Large intestine (tissue), 12 donors: ENCODE measurements at places on chromosomes 6 and 20. TPM values are rescaled to one million over a fixed set of nuclear protein-coding genes. Genes with fewer than 3 reads are reported as not detected.

The MLIP gene
- 0.66 TPM for polyA plus RNA-seq

DNA sequence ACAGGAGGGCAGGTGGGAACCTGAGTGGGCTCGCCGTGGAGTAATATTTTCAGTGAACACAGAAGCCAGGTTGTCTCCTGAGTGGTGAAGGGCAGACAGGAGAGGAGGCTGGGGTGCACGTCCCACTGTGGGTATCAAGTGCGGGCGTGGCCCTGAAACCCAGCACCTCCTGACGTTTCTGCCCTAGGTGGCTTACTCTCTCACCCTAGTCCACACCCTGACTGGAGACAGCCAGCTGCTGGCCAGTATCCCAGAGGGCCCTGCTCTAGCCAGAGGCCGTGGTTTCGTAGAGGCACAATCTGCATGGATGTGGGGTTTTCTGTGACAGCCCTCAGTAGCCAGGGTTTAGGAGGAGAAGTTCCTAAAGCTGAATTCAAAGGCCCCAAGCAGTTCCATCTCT is 86.7 kb downstream of the TRERF1 start:
- no peaks in the 10 kb centered on the region for H3K27me3 ChIP-seq
- H3K27ac ChIP-seq: no peak overlapping the region
- DNase-seq: no peak

DNA sequence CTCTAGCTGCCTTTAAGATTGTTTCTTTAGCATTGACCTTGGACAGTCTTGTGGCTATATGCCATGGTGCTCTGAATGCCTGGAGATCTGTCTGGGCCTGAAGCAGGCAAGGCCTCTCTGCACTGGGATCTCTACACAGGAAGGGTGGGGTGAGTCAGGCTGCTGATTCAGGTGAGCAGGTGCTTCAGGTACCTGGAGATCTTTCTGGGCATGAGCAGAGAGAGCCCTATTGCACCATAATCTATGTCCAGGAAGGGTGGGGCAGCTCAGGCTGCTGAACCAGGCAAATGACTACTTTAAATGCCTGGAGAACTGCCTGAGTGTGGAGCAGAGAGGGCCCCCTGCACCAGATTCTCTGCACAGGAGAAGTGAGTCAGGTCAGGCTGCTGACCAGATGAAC is 94.5 kb downstream of the TPBG start:
- no peaks in the 10 kb centered on the region for H3K27me3 ChIP-seq
- H3K4me3 ChIP-seq: no peak overlapping the region
- no peaks in the 10 kb centered on the region for H3K36me3 ChIP-seq
- H3K27ac ChIP-seq: no peak overlapping the region
- H3K4me1 ChIP-seq: no peaks in the 10 kb centered on the region
- DNase-seq: no peak

GRCh38 chr6:142914937-142915697 is 29.9 kb downstream of the HIVEP2 start:
- H3K4me3 ChIP-seq: no peak overlapping the region
- H3K27ac ChIP-seq: no peak overlapping the region
- no peaks in the 10 kb centered on the region for H3K4me1 ChIP-seq
- no peak for DNase-seq

- no peak overlapping the region for H3K4me3 ChIP-seq
- DNase-seq: no peak
- H3K27me3 ChIP-seq: peaks cover 3% of the 10 kb centered on the region
- no peaks in the 10 kb centered on the region for H3K36me3 ChIP-seq
These were observed 38.8 kb upstream of the FOXA2 start for GRCh38 chr20:22623211-22623610.

DNA sequence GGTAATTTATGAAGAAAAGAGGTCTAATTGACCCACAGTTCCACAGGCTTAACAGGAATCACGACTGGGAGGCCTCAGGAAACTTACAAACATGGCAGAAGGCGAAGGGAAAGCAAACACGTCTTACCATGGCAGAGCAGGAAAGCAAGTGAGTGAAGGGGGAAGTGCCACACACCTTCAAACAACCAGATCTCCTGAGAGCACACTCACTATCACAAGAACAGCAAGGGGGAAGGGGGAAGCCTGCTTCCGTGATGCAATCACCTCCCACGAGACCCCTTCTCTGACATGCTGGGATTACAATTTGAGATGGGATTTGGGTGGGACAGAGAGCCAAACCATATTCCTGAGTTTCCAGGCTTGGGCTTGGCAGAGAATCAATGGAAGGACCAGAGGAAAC is 124.1 kb upstream of the RAB32 start:
- H3K27ac ChIP-seq: no peak overlapping the region
- no peaks in the 10 kb centered on the region for H3K27me3 ChIP-seq
- H3K4me1 ChIP-seq: no peaks in the 10 kb centered on the region
- DNase-seq: no peak

DNA sequence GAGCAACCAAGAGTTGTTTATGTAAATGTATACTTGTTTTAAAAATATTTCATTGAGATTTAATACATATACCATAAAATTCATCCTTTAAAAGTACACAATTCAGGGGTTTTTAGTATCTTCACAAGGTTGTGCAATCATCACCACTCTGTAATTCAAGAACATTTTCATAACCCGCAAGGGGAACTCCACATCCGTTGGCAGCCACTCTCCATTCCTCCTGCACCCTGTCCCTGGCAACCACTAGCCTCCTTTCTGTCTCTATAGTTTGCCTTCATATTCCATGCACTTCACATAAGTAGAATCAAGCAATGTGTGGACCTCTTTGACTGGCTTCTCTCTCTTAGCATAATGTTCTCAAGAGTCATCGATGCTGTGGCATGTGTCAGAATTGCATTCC is 104.2 kb upstream of the PDE10A start:
- no peaks in the 10 kb centered on the region for H3K36me3 ChIP-seq
- no peaks in the 10 kb centered on the region for H3K27me3 ChIP-seq
- H3K4me3 ChIP-seq: no peak overlapping the region
- H3K4me1 ChIP-seq: no peaks in the 10 kb centered on the region
